ENCODE measurements at places on chromosomes 5 and 9.
A peak's percentile ranks its signal among the peaks of the same experiment; 100 is the strongest.

DNA sequence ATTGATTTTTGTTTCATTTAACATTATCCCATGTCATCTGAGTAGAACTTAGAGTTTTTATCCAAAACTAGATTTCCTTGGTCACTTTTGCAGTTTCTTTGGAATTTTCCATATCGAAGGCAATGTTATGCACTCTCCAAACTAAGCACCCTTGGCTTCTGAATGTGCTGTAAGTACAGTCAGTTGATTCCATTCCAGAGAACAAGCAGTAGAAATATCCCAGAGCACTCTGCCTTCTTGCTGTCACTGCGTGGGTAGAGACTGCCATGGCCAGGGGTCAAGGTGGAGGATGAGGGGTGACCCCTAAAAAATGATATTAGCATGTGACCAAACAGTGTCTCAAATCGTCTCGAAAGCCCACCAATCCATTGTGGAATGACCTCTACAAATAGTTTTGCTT lies 36.2 kb downstream of the PIP5K1B start:
- no peak for DNase-seq

- no peak for DNase-seq
These were observed 1495.2 kb downstream of the MAT2B start for GRCh38 chr5:165000479-165001190.

- DNase-seq = no peak
These were observed 273.4 kb downstream of the CSNK1G3 start for GRCh38 chr5:123785162-123786071.

DNA sequence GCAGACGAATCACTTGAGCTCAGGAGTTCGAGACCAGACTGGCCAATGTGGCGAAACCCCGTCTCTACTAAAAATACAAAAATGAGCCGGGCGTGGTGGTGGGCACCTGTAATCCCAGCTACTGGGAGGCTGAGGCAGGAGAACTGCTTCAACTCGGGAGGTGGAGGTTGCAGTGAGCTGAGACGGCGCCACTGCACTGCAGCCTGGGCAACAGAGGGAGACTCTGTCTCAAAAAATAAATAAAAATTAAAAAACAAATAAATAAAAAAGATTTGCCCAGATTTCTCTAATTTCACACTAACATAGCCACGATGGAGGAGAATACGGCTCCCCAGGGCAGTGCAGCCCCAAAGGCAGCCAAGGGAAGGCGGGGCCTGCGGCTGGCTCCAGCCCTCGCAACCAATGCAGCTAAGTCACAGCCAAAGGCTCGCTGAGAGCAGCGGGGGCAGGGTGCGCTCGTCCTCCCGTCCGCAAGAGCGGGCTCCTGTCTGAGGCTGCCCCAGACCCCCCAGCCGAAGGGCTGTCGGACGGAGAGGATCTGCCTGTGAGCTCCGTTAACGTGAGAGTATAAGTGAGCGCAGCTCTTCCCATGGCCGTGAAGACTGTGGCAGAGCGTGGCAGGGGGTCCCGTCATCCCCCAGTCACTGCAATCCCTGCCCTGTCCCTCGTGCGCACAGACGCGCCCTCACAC lies 43.5 kb downstream of the SLC12A7 start:
- no peak for DNase-seq

- no peak for DNase-seq
These were observed 969.6 kb downstream of the DNAH5 start for GRCh38 chr5:12974856-12975255.

DNA sequence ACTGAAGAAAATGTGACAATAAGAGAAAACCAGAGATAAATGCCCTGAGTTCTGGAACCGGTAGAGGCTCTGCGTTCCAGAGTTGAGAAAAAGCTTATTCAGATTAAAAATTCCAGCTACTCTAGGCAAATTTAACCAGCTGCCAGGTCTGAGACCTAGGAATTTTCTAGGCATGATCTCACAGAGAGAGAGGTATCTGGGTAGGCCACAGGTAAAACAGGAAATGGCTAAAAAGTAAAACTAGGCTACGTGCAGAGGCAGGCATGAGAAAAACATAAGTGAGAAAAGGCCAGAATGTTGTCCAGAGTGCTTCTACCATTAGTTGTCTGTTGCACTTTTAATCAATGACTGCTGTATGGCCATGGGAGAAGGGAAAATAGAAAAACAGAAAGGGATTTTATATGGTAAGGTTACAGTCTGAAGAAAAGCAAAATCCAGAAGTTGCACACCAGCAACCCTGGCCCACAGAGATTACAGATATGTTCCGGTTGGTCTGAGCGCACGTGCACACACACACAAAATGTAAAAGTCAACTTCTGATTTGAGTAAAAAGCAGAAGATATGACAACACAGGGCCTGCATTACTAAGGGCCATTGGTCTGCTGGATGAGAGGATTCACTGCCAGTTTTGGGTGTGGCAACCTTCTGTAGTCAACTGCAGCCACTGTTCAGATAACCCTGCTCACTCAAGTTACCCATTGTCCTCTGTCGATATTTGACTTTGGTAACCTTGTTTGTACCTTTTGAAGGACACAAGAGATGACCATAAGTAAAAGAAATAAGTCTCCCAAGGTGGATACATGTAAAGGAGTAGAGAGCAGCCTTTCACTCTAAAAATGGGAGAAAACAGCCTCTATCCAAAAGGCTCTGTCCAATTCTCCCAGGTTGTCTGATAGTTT lies 266.0 kb downstream of the DTWD2 start:
- DNase-seq = no peak

- no peak for DNase-seq
These were observed 38.0 kb downstream of the OSMR start for GRCh38 chr5:38883842-38884241.

DNA sequence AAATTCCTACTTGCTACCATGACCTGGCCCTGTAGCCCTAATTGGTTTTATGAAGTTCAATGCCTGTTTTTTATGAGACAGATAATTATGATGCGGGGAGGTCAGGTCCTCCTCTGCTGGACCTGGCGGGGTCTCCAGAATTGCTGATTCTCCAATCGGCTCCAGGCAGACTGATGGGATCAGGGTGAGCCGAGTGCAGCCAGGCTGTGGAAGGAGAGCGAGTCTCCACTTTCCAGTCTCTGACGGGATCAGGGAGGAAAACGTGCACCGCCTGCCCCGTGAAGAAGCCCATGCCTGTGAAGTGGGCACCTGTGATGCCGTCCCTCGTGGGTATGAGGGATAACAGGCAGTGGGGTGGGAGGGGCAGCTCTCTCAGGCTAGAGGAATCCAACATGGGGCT lies 71.5 kb upstream of the HSPA9 start:
- no peak for DNase-seq

GRCh38 chr5:33474931-33475499 lies 34.2 kb downstream of the TARS1 start:
- peak; percentile 59 for DNase-seq

- DNase-seq = no peak
These were observed 13.6 kb downstream of the CMBL start for GRCh38 chr5:10293907-10294662.

- DNase-seq = no peak
These were observed 252.9 kb upstream of the MPDZ start for GRCh38 chr9:13532407-13532806.

DNA sequence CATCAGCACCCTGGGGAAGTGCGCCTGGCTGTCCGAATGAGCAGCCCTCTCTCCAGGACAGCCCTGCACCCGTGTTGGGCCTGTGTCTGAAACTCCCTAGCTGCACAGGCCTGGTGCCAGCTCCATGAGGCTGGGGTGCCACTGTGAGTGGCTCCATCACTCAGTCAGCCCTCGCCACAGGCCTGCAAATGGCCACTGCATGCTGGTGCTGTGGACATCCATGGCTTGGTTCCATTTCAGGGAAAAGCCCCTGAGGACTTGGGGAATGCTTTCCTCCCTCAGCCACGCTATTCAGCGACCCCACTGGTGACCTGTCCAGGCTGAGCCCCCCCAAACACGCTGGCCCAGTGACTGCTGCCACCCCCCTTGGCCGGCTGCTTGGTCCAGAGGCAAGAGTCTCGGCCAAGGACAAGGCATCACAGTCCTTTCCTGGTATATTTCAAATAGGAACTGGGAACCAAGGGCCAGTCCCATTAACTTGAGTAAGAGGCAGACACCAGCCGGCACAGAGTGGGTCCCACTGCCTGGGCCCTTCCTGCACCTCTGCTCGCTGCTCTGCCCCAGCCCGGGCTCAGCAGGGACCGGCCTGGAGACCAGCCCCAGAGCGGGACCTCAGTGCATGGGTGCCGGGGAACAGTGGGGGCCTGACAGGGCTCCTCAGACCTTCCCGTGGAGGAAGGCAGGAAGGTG lies 181.3 kb downstream of the AUH start:
- no peak for DNase-seq

All from K562 (cell line).